ENCODE measurements at places on chromosomes 13 and 19.

GRCh38 chr19:14517840-14518505 lies at the start of gene DNAJB1:
DNAJB1 (minus strand) TSS chr19:14518397; CDS start chr19:14518349, 48 bp downstream.
- DNase-seq: peak; percentile 52

GRCh38 chr13:27161980-27162379 lies 9.6 kb downstream of the USP12 start:
- no peak for DNase-seq

DNA sequence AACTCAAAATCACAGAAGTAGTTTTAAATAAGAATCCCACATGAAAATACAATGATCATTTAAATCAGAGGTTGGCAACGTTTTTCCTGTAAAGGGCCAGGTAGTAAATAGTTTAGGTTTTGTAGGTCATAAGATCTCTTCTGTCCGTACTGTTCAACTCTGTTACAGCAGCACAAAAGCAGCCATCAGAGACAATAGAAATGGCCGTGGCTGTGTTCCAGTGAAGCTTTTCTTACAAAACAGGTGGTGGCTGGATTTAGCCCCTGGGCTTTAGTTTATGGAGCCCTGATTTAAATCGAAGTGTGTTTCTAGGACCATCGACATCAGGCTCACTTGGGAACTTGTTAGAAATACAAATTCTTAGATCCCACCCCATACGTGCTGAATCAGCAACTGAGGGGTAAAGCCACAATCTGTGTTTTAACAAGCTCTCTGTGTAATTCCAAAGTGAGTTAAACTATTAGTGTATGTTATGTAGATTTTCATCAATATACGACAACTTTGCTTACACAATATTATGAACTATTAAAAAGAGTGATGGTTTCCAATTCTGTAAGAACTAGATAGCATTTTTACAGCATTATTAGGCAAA lies 54.8 kb upstream of the MIR17HG start:
- DNase-seq: no peak

DNA sequence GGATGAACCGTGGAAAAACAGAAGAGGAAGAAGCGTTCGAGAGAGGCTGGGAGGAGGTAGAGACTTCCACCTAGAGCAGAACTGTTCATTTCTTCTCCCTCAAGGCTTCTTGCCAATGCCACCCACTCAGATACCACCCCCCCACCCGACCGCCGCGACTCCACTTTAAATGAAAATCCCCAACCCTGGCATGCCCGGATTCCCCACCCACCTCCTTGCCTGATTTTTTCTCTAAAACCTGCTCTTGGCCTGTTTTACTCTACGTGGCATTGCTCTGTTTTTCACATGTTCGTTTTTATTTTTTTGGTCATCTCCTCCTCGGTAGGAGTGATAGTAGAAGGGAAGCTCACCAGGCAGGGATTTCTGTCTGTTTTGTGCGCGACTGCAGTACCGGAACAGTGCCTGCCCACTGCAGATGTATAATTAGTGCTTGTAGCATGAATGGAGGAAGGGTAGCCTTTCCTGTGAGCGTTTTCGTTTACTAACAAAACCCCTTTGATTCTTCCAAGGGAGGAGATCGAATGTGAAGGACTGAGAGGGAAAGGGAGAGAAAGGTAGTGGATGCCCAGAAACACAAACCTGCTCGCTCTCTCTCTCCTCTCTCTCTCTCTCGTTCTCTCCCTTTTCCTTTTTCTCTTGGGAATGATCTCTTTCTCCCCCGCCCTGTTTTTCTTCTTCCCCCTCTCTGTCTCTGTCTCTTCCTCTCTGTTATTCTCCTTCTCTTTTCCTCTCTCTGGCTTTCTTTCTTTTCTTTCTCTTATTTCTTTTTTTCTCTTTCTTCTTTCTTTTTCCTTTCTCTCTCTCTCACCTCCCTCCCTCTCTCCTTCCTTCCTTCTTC lies 2.2 kb downstream of the CD70 start:
- no peak for DNase-seq

DNA sequence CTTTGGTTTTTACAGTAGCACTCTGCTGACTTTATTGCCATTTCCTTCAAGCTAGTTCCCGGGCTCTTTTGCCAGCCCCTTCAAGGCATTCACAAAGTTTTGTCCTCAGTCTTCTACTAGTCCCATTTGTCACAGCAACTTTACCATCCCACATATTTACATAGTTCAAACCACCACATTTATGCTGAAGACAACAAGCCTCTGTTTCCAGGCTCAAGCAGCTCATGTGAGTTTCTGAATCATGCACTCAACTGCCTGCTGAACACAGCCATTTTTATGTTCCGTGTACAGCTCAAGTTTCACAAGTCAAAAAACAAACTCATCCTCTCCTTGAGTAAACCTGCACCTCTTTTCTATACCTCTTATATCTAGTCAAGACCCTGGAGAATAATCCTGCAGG lies 977.0 kb upstream of the SLC10A2 start:
- no peak for DNase-seq

Measured in activated CD4-positive, CD25-positive, alpha-beta regulatory T cell (primary cell).